Heart right ventricle (tissue), 16 donors: ENCODE measurements at places on chromosomes 11 and 22. TPM values are rescaled to one million over a fixed set of nuclear protein-coding genes. Genes with fewer than 3 reads are reported as not detected.

- no peak for DNase-seq
Observed at GRCh38 chr22:35072925-35073324, 7.0 kb downstream of the ISX start.

- no peak for DNase-seq
Observed at GRCh38 chr22:35914665-35915476, 113.8 kb downstream of the RBFOX2 start.

- DNase-seq, result peak; percentile 87
Observed at GRCh38 chr11:76629853-76630599, 40.5 kb downstream of the LRRC32 start.

DNA sequence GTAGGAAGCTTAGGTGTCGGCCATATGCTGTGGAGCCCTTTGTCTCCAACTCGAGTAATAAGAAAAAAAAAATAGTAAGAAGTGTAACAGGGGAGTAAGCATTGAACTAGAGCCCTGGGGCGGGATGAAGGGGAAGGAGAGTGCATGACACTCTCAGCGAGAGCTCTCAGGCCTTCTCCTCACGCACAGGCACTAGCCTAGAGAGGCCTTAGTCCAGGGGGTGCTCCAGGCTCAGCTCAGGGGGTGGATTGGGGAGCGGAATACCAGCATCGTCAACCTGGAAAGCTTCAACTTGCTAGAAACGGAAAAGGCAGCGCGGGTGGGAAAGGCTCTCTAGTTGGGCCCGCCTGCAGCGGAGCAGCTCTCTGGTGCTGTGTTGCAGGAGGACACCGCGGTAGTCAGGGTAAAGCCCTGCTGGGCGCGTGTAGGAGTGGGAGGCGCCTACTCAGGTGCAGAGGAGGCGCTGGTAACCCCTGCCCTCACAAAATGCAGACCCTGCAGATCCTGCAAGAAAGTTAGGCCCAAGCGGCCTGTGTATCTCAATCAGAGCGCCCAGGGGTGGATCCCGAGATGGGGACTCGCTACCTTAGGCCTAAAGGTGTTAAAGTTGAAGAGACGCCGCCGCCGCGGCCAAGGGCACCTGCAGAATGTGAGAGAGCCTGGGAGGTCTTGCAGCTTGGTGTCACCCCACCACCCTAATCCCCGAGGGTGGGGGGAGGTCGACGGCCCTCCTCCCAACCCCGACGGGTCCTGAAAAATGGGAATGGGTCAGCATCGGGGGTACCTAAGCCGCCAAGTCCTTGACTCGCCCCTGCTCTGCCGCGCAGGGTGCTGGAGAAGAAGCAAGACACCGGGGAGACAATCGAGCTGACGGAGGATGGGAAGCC lies 2.8 kb downstream of the SLC17A6 start:
- DNase-seq, result no peak

Gene CAT
- 78.6 TPM for total RNA-seq

Gene APOA5
- total RNA-seq, result not detected

Gene DNAJB13
- not detected for total RNA-seq
